ENCODE measurements at places on chromosomes 5 and 9. TPM values are rescaled to one million over a fixed set of nuclear protein-coding genes. Genes with fewer than 3 reads are reported as not detected.

GRCh38 chr9:123655681-123656423 is 274.1 kb downstream of the DENND1A start:
- no peak for DNase-seq

DNA sequence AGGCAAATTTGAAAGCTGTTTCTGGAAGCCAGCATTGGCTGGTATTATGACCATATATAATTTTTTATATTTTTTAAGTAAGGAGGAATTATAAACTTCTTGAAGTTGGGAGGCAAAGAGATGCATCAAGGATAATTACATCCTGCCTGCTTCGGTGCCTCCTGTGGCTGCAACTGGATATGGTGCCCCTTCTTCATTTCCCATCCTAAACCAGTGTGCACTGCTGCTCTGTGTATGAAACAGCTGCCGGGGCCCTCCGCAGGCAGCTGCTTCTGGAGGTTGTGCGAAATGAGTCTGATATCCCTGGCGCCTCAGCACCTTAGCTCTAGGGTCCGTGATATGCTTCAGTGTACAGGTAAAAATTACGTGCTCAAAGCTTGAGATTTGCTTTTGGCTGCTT is 304.2 kb downstream of the ENC1 start:
- DNase-seq: no peak

ANP32B gene
- total RNA-seq: 88.3 TPM

SLCO6A1 gene
- total RNA-seq: not detected

- DNase-seq: no peak
Observed at GRCh38 chr9:69513141-69513820, 158.9 kb downstream of the APBA1 start.

IFNA13 gene
- not detected for total RNA-seq

DNA sequence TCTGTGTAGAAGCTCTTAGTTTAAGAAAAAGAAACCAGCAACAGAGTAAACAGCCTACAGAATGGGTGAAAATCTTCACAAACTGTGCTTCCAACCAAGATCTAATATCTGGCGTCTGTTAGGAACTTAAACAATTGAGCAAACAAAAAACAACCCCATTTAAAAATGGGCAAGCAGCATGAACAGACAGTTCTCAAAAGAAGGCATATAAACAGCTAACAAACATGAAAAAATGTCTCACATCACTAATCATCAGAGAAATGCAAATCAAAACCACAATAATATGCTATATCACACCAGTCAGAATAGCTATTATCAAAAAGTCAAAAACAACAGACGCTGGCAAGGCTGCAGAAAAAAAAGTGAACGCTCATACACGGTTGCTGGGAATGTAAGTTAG is 83.7 kb upstream of the CCDC152 start:
- no peak for DNase-seq

DNA sequence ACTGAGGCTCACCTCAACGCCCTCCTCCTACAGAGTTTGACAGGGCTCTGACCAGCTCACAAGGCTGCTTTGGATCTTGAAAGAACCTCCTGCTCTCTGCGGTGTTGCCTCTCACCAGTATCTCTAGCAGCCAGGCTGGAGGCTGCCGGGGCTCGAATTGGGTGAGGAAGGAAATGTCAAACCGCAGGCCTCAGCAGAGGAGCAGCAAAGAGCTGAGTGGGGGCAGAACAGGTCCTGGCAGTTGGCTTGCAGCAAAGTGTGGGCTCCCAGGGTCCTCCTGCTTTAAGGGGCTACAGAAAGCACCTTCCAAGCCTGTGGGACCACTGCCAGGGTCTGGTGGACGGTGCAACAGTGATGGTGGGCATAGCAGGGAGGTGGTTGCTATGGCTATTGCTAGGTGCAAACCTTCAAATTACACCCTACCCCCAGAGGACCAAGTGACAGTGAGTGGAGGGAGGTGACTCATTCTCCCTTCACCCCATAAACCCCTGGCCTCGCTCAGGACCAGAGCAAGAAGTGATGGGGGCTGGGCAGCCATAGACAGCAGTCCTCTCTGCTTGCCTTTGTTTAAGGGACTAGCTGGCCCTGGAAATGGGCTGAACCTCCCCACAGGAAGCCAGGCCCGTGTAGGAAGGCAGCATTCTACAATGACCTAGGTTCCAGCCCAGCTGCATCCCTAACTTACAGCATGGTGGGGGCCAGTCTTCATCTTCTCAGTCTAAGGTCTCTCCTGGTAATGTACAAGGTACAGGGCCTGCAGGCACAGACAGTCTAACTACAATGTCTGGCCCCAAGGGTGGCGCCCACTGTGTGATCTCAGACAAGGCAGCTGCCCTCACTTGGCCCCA is 18.7 kb downstream of the LCP2 start:
- DNase-seq: no peak

GRCh38 chr5:119378075-119378700 is 22.4 kb downstream of the TNFAIP8 start:
- DNase-seq: no peak

GRPEL2 gene
- total RNA-seq: 24.9 TPM

- no peak for DNase-seq
Observed at GRCh38 chr5:73764996-73765395, 139.0 kb downstream of the ARHGEF28 start.

PHF24 gene
- 0.54 TPM for total RNA-seq

DNA sequence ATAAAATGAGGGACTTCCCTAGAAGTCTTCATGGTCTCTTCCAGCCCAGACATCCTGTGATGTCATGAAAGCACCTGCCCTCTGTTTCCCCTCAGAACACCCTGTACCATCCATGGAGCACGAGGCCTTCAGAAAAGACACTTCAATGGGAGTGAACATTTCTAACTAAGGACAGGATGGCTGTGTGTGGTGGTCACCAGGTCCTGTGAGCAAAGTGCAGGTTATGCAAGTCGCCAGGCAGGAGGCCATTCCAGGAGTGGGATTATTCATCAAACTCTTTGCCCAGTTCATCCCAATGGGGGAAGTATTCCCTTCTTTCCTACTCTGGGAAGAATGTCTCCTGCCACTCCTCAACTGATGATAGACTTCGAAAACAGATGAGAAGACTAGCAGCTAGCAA is 80.5 kb downstream of the SLC1A3 start:
- no peak for DNase-seq

DNA sequence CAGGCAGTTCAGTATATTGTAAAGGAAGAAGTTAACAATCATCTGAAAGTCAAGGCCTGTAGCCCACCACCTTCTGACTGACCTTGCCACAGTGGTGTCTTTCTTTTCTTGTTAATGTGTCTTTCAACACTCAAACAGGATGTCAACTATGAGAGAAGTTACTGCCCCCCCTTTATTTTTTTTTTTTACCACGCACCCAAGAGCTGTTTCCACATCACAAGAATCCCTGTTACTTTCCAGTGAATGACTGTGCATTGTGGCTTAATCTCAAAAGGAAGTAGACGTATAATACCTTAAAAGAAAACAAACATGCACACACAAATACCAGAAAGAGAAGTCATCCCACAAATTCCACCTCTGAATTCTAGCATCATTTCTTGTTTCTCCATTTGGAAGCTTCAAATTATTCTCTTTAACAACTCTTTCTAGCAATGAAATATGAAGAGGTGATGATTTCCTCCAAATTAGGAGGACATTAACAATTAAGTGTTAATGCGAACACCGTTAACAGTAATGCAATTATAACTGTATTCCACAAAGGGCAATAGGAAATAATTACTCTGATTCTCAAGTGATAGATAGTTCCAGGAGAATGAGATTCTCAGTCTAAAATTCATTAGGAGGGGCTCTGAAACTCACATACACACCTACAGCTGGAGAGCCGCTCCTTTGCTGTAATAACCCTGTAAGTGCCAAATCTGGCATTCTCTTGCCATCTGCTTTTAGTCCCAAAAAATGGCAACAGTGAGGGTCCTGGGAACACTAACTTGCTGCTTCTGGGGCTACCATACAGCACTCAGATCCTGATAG is 201.0 kb downstream of the EFNA5 start:
- DNase-seq: peak; percentile 94

DNA sequence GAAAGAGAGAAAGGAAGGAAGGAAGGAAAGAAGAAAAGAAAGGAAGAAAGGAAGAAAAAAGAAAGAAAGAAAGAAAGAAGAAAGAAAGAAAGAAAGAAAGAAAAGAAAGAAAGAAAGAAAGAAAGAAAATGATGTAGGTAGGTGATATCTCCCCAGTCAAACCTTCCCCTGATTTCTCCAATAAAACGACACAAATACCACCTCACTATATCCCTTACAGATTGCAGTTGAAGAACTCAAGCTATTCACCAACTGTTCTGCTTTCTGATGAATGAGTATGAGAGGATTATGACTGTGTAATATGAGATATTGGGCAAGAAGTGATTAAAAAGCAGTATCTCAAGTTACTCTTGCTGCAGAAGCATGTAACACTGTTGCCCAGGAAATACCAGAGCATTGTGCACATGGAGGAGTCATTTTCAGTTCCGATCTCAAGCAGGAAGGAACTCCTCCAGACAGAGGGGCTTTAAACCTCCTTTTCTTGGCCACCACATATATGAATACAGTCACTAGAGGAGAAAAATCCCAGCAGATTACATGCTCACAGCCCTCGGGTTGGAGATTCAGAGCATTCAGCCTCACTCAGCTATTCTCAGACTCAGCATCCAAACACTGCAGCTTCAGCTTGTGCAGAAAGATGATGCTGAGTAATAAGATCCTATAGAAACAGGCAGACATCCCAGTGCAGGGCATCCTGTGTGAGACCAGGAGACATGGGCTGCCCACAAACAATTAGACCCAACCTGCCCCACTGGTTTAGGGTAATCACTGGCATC is 61.4 kb downstream of the UGCG start:
- DNase-seq: peak; percentile 99

MYOT gene
- 0.18 TPM for total RNA-seq

DNA sequence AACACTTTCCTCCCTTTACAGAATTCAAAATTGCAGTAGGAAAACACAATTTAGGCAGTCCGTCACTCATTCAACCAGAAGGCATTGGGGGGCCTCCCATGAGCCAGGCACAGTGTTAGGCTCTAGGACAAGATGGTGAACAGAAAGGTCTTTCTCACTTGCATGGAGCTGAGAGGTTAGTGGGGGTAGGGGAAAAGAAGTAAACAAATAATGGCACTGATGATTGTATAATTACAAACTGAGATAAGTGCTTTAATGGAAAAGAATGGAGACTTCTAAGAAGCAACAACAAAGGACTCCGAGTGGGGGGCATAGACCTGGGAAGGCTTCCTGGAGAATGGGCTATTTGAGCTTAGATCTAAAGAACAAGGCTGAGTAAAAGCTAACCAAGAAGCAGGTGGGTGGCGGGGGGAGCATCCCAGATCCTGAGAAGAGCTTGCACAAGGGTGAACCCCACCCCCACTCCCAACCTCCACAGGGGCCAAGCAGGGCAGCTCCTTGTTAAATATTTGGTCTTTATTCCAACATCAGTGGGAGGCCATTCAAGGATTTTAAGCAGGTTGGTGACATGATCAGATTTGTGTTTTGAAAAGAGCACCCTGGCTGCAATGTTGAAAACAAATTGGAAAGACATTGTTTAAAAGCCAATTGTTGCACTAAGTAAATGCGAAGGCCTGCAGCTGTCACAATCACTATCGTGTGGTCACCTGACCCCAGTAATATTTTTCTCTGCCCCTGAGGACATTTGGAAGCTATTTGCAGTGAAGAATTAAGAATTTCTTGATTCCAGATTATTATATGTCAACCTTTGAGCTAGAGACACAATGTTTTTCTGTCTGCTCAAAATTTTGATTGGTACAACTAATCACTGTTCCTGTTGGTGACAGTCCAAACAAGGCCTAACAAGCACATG is 73.9 kb upstream of the EFNA5 start:
- DNase-seq: no peak

CXCL14 gene
- total RNA-seq: 0.44 TPM

CREBRF gene
- total RNA-seq: 2.9 TPM

- DNase-seq: peak; percentile 53
Observed at GRCh38 chr5:145938776-145939539, 2.6 kb downstream of the SH3RF2 start.

GRCh38 chr5:132490484-132491367 is at the start of gene IRF1:
IRF1 (minus strand) TSS chr5:132490773; CDS start chr5:132489478, 1,295 bp downstream.
- peak; percentile 86 for DNase-seq

GPR151 gene
- not detected for total RNA-seq

DNA sequence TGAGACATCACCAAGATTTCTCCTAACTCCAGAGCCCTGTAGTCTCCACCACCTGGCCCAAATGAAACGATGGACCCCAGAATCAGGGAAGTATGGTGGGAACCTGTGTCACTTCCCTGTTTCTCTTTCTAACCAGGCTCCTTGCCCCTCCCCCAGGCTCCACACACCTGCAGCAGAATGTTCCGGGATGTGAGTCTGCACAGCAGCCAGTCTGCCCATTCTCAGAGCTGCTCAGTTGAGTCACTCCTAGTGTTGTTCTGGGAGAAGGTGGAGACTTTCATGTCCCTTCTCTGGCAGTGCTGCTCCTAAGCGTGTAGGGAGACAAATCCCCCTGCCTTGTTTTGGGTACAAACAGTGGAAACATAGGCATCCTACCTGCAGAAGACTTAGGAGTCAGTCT is 76.0 kb upstream of the XPA start:
- DNase-seq: no peak

GRCh38 chr9:70165006-70165602 is 93.7 kb upstream of the SMC5 start:
- peak; percentile 20 for DNase-seq

DNA sequence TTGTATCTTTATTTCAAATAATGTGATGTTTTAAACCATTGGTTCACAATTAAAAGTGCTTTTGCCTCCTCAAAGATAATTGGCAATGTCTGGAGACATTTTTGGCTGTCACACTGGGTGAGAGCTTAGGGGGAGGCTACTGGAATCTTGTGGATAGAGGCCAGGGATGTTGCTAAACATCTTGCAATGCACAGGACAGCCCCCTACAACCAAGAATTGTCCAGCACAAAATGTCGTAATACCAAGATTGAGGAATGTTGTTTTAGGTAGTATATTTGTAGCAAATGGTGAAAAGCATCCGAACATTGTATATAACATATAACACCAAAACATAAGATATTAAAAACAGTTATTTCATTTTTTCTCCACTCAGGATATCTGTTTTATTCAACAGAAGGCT is 99.8 kb downstream of the SLC44A1 start:
- no peak for DNase-seq

DNA sequence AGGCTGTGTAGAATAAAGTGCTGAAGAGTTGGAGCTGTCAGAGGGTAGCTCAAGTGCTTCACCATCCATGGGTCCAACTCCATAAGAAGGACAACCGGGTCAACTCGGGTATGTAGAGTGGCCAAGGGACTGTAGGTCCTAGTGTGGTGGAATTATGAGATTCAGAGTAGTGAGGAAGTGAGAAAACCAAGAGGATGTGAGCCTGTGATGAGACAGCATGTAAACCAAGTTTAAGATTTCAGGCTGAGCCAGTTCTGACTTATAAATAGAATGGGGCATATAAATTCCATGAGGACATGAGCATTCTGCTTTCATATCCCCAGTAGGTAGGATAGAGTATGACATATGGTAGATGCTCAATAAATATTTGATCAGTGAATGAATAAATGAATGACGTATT is 96.3 kb downstream of the CFAP95 start:
- peak; percentile 52 for DNase-seq

- peak; percentile 56 for DNase-seq
Observed at GRCh38 chr5:9932770-9933169, 302.6 kb upstream of the TAS2R1 start.

- peak; percentile 84 for DNase-seq
Observed at GRCh38 chr9:69380811-69381210, 55.8 kb downstream of the ENTREP1 start.

All from foreskin keratinocyte (primary cell).